ENCODE measurements at places on chromosomes 4 and X.

DNA sequence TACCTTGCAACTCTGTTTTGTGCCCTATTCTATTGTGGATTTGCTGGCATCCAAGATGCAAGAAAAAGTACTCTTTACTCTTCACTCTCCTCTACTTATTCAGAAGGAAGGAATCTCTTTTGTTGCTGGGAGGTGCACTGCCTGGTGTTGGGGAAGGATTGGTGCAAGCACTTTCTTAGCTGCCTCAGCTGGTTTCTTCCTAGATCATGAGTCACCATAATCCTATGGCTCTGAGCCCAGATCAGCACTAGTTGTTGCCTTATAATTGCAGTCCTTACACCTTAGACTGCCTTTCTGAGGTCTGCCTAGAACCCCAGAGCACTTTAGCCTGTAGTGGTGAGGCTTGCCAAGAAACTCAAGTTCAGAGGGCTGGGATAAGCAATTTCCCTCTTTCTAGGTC is 37.0 kb upstream of the CT83 start:
- DNase-seq, result no peak
- H3K4me1 ChIP-seq, result no peaks in the 10 kb centered on the region
- no peaks in the 10 kb centered on the region for H3K36me3 ChIP-seq

DNA sequence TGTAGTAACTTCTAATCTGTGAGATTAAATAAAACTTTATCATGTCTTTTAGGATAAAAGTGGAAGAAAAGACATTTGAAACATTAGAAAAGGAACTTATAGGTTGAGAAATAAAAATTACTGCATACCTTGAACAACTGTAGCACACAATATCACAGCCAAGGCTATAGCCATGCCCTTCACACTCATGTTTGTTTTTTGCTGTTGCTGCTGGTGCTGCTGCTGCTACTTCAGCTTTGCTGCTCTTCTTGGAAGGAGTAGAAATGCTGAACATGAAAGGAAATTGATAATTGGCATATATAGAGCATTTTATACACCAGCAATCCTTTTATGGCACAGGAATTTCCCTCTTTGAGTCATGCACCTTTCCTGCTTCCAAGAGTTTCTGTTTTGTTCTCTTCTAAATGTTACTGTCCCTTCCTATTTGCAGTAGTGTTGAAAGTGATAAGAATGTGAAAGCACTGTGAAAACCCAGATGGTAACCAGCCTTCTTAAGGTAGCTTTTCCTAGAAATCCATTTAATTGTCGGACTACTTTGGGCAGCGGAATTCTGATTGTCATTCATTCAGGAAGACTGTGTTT is at the start of gene CXCL11:
CXCL11 (minus strand) TSS at position 272 of the 582 bp plus-strand sequence; CDS start at position 189, 83 bp downstream.
- no peak within 1 kb of the TSS for H3K4me3 ChIP-seq
- no peaks in the 10 kb centered on the region for H3K4me1 ChIP-seq
- no peaks in the 10 kb centered on the region for H3K27me3 ChIP-seq
- no peak for DNase-seq
- no peak within 1 kb of the TSS for H3K27ac ChIP-seq

- H3K4me1 ChIP-seq, result peaks cover 2% of the 10 kb centered on the region
- no peak overlapping the region for H3K27ac ChIP-seq
- no peak overlapping the region for H3K4me3 ChIP-seq
- DNase-seq, result no peak
- no peaks in the 10 kb centered on the region for H3K36me3 ChIP-seq
- H3K27me3 ChIP-seq, result no peaks in the 10 kb centered on the region
Observed at GRCh38 chrX:100494646-100495370, 84.7 kb upstream of the PCDH19 start.

- DNase-seq, result no peak
- H3K4me1 ChIP-seq, result no peaks in the 10 kb centered on the region
- no peak overlapping the region for H3K27ac ChIP-seq
Observed at GRCh38 chrX:13215729-13216128, 104.1 kb downstream of the ATXN3L start.

- no peak for DNase-seq
- no peak overlapping the region for H3K27ac ChIP-seq
- H3K4me3 ChIP-seq, result no peak overlapping the region
- H3K36me3 ChIP-seq, result no peaks in the 10 kb centered on the region
- no peaks in the 10 kb centered on the region for H3K27me3 ChIP-seq
- H3K4me1 ChIP-seq, result no peaks in the 10 kb centered on the region
Observed at GRCh38 chrX:33974676-33975075, 157.4 kb downstream of the FAM47A start.

- no peaks in the 10 kb centered on the region for H3K36me3 ChIP-seq
- no peak overlapping the region for H3K27ac ChIP-seq
- no peaks in the 10 kb centered on the region for H3K4me1 ChIP-seq
- H3K27me3 ChIP-seq, result no peaks in the 10 kb centered on the region
Observed at GRCh38 chrX:17072721-17073230, 126.3 kb downstream of the REPS2 start.

- no peak overlapping the region for H3K4me3 ChIP-seq
- H3K27ac ChIP-seq, result no peak overlapping the region
- H3K27me3 ChIP-seq, result no peaks in the 10 kb centered on the region
- no peaks in the 10 kb centered on the region for H3K4me1 ChIP-seq
- no peaks in the 10 kb centered on the region for H3K36me3 ChIP-seq
Observed at GRCh38 chr4:17033768-17034181, 135.3 kb upstream of the LDB2 start.

- no peaks in the 10 kb centered on the region for H3K27me3 ChIP-seq
- H3K4me3 ChIP-seq, result no peak overlapping the region
- H3K4me1 ChIP-seq, result no peaks in the 10 kb centered on the region
Observed at GRCh38 chrX:122091571-122091970, 1044.2 kb downstream of the GLUD2 start.

- H3K36me3 ChIP-seq, result no peaks in the 10 kb centered on the region
- H3K27me3 ChIP-seq, result no peaks in the 10 kb centered on the region
- H3K27ac ChIP-seq, result no peak overlapping the region
- H3K4me3 ChIP-seq, result no peak overlapping the region
Observed at GRCh38 chr4:153426207-153426885, 39.8 kb upstream of the TMEM131L start.

GRCh38 chrX:138986235-138986634 is 274.7 kb upstream of the FGF13 start:
- DNase-seq, result no peak
- H3K4me3 ChIP-seq, result no peak overlapping the region
- no peaks in the 10 kb centered on the region for H3K36me3 ChIP-seq
- no peaks in the 10 kb centered on the region for H3K4me1 ChIP-seq
- no peak overlapping the region for H3K27ac ChIP-seq

- no peaks in the 10 kb centered on the region for H3K36me3 ChIP-seq
- H3K4me1 ChIP-seq, result peaks cover 5% of the 10 kb centered on the region
- H3K27me3 ChIP-seq, result no peaks in the 10 kb centered on the region
- no peak for DNase-seq
- H3K4me3 ChIP-seq, result peak overlapping the region; percentile 88
Observed at GRCh38 chrX:30888526-30889146, 418 bp downstream of the TAB3 start.

GRCh38 chr4:87058356-87059073 is 123.7 kb downstream of the AFF1 start:
- peaks cover 21% of the 10 kb centered on the region for H3K4me1 ChIP-seq
- no peaks in the 10 kb centered on the region for H3K27me3 ChIP-seq
- no peaks in the 10 kb centered on the region for H3K36me3 ChIP-seq
- H3K4me3 ChIP-seq, result no peak overlapping the region
- DNase-seq, result no peak

DNA sequence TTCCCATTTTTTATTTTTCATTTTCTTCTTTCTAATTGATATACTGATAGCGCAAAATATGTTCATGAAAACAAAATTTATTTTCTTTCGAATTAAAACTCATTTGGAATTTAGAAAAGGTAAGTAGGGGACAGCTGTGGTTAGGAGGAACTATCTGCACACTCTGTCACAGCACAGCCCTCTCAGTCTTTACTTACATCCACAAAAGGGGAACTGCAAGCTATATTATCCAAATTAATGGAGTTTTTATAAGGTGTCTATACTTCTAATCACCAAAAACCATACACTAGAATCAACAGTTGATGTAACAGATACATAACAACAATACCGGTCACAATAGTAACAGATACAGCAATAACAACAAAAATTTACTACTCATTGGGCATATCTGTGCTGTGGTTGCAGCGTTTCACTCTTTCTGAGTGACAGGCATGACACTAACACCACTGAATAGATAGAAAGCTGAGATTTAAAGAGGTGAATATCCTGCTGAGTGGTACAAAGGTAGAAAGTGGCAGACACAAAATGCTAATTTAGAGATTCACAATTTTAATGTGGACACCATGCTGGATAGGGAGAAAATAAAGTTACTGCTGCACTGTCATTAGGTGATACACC is 160.7 kb downstream of the PPP3CA start:
- no peak overlapping the region for H3K4me3 ChIP-seq
- H3K4me1 ChIP-seq, result peaks cover 4% of the 10 kb centered on the region

DNA sequence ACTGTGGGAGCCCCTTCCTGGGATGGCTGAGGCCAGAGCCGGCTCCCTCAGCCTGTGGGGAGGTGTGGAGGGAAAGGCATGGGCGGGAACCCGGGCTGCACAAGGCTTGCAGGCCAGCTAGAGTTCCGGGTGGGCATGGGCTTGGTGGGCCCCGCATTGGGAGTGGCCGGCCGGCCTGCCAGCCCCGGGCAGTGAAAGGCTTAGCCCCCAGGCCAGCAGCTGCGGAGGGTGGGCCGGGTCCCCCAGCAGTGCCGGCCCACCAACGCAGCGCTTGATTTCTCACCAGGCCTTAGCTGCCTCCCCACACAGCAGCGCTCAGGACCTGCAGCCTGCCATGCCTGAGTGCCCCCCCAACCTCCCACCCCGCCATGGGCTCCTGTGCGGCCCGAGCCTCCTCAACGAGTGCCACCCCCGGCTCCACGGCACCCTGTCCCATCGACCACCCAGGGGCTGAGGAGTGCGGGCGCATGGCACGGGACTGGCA is 78.0 kb downstream of the COX7B2 start:
- DNase-seq, result no peak
- no peaks in the 10 kb centered on the region for H3K36me3 ChIP-seq
- H3K27me3 ChIP-seq, result no peaks in the 10 kb centered on the region

DNA sequence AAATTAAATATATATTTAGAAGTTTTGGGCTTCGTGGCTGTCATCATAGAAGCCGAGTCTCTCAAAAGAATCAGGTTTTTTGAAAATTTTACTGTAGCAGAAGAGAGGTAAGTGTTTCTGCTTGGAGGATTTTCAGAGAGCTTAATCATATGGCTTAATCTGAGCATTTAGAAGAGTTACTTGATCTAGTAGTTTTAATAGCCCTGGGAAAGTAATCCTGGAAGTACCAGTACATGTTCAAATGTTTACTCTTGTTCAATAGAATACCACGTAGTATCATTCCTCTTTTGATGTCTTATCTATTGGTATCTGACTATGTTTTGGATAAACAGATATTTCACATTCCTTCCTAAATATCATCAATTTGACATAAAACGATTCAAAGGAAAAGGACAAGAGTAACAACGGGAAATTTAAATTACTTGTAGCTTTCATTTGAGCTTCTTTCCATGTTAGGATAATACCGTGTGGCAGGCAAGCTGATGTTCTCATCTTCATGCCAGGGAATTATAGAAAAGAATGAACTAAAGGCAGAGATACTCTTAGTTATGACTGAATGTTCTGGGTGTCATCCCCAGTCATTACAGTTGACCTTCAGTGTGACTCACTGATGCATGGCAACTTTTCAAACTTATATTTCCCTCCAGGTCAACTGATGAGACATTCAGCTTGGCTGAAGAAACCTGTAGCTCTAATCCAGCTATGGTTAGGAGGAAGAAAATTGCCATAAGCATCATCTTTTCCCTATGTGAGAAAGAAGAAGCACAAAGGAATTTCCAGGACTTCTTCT is 89.8 kb downstream of the FNIP2 start:
- H3K4me1 ChIP-seq, result no peaks in the 10 kb centered on the region
- no peak for DNase-seq
- no peak overlapping the region for H3K4me3 ChIP-seq
- H3K27me3 ChIP-seq, result no peaks in the 10 kb centered on the region

- DNase-seq, result no peak
- H3K36me3 ChIP-seq, result no peaks in the 10 kb centered on the region
- H3K27me3 ChIP-seq, result no peaks in the 10 kb centered on the region
- H3K27ac ChIP-seq, result no peak overlapping the region
- H3K4me3 ChIP-seq, result no peak overlapping the region
Observed at GRCh38 chr4:102345795-102346100, 466 bp upstream of the SLC39A8 start.

- no peaks in the 10 kb centered on the region for H3K36me3 ChIP-seq
- no peak overlapping the region for H3K27ac ChIP-seq
- no peak for DNase-seq
- no peaks in the 10 kb centered on the region for H3K27me3 ChIP-seq
Observed at GRCh38 chr4:154736770-154737169, 7.0 kb upstream of the LRAT start.

DNA sequence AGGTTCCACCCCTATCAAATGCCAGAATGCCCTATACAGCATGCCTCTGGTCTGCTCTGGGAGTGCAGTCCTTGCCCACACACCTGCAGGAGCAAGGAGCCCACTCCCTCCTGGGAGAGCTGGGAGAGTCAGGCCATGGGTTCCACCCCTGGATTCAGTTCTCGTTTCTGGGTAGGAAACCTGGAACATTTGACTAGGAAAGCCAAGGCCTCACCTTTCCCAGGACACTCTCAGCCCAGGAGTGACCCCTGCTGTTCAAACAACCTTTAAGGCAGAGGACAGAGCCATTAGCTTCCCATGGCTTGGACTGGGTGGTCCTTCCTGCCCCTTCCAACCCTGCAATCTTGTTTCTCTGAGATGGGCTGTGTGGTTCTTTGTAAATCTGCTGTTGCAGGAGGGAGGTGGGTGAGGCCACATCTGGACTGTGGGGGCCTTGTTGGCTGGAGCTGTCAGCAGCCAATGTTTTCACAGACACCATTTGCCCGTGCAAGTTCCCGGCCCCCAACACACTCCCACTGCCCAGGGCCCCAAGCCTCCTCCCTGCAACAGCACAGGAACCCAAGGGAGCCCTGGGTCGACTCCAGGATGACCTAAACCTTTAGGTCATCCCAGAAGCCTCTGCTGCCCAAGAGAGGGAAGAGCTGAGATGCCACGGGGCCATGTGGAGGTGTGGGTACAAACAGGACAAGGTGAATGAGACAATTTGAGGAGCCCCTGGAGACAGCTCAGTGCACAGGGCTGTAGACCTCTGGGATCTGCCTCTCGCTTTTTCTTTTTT is 104.4 kb downstream of the PJA1 start:
- H3K27ac ChIP-seq, result no peak overlapping the region
- H3K36me3 ChIP-seq, result no peaks in the 10 kb centered on the region
- no peak for DNase-seq
- no peaks in the 10 kb centered on the region for H3K27me3 ChIP-seq

DNA sequence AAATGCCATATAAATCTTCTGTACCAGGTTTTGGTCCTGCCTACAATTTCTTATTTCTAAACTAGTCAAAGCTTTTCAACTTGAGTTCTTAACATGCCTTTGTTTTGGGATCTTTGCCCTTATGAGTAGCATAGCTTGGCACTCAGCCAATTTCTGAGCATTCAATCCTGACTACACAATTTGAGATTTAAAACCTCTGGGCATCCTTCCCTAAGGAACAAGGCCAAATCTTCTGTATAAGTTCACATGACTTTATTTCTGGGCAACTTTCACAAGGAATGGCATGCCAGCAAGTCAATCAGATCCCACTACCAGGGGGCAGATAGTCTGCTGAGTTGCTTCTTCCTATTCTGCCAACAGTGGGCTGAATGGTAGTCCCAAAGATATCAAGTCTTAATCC is 254.2 kb downstream of the ADAMTS3 start:
- H3K4me1 ChIP-seq, result peaks cover 33% of the 10 kb centered on the region
- H3K27ac ChIP-seq, result no peak overlapping the region
- H3K4me3 ChIP-seq, result no peak overlapping the region
- no peaks in the 10 kb centered on the region for H3K36me3 ChIP-seq

- peaks cover 4% of the 10 kb centered on the region for H3K36me3 ChIP-seq
- no peaks in the 10 kb centered on the region for H3K27me3 ChIP-seq
Observed at GRCh38 chr4:16222957-16223527, 3.2 kb downstream of the TAPT1 start.

- H3K4me3 ChIP-seq, result no peak overlapping the region
- H3K27ac ChIP-seq, result no peak overlapping the region
- DNase-seq, result no peak
- H3K36me3 ChIP-seq, result no peaks in the 10 kb centered on the region
- H3K27me3 ChIP-seq, result no peaks in the 10 kb centered on the region
- H3K4me1 ChIP-seq, result no peaks in the 10 kb centered on the region
Observed at GRCh38 chr4:170388255-170388654, 298.5 kb upstream of the AADAT start.
